ENCODE measurements at places on chromosomes 13 and 19.

- no peak for DNase-seq
Observed at GRCh38 chr19:35300339-35300649, 8.3 kb downstream of the MAG start.

GRCh38 chr13:25300861-25301346 lies 521 bp upstream of the NUP58 start:
- no peak for DNase-seq

DNA sequence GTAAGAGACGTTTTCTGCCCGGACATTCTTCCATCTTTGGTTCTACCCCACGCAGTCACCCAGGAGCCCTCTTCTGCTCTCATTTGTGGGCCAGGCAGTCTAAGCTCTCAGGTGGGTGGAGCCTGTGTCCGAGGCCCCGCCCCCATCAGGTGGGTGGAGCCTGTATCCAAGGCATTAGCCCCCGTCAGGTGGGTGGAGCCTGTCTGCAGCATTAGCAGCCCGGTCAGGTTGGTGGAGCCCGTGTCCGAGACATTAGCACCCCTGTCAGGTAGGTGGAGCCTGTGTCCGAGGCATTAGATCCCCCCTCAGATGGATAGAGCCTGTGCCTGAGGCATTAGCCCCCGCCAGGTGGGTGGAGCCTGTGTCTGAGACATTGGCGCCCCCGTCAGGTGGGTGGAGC lies 45.5 kb upstream of the C13orf46 start:
- DNase-seq, result no peak

DNA sequence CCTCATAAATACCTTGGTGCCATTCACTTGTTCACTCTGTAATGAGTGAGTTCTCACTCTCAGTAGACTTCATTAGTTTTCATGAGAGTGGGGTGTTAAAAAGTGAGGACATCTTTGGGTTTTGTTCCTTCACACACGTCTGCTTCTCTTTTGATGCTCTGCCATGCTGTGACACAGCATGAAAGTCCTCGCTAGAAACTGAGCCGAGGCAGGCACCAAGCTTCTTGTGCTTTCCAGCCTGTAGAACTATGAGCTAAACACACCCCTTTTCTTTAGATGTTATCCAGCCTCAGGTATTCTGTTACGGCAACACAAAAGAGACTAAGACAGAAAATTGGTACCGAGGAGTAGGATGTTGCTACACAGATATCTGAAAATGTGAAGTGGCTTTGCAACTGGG lies 43.7 kb downstream of the ALOX5AP start:
- DNase-seq, result no peak

GRCh38 chr19:7500811-7501450 lies 12.1 kb upstream of the PEX11G start:
- DNase-seq, result no peak

DNA sequence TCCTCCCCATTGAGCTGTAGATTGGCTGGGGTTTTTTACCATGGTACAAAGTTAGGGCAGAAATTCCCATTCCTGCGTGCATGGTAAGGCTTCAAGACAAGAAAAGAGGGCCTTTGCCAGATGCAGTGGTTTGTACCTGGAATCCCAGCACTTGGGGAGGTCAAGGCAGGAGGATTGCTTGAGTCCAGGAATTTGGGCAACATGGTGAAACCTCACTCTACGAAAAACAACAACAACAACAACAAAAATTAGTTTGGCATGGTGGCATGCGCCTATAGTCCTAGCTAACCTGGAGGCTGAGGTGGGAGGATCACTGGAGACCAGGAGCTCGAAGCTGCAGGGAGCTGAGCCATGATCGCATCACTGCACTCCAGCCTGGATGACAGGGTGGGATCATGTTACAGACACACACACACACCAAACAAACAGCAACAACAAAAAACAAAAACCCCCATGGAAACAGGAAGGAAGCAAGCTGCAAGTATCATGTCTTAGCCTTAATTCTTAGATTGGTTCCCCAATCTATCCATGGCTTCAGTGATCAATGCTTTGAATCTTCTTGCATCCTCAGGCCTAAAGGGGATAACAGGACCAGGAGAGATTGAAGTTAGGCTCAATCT lies 5.5 kb upstream of the WTIP start:
- no peak for DNase-seq

DNA sequence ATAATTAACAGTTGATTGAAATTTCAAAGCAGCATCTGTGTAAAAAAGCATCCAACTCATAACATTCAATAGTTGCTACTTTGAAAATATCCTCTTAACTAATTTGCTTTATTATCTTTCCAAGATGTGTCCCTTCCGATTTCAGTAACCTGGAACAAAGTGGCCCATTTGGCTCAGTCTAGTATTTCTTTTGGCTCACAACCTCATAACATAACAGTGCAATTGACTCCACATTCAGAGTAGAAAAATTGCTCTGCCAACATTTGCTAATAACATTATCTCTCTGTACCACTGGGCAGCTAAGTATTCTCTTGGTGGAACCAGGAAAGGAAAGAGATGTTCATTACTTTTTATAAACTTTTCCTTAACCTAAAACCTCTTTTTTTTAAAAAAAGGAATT lies 571.1 kb upstream of the ARGLU1 start:
- no peak for DNase-seq

GRCh38 chr13:37701306-37701705 lies 102.7 kb upstream of the POSTN start:
- DNase-seq, result no peak

DNA sequence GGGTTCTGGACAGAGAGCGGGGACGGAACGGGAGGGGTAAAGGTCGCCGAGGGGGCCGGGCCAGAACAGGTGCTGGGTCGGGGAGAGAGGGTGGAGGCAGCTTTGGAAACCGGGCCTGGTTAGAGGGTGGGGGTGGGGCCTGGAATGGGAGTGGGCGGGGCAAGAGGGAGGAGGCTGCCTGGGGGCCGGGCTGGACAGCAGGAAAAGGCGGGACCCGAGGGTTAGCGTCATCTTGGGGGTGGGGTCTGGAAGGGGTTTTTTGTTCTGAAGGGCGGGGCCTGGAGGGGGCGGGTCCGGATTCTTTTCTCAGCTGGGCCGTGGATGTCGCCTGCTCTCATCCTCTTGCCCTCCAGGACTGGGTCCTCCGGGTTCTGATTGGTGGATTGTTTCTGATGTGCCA lies 4.3 kb upstream of the ZNF813 start:
- no peak for DNase-seq

DNA sequence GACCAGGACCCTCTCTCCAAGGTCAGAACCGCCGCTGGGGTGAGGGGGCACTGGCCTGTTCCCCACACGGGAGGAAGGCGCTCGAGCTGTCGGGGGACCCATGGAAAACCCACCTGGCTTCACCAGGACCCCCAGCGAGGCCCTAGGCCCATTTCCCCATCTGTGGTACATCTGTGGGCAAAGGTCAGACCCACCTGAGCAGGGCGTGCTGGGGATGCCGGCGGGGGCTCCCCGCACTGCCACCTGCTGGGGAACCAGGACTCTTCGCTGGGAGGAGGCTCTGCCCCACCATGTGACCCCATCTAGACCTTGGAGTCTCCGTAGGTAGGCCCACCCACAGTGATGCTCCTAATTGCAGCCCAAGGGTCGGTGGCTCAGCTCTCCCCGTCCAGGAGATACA lies 511 bp downstream of the WDR88 start:
- no peak for DNase-seq

DNA sequence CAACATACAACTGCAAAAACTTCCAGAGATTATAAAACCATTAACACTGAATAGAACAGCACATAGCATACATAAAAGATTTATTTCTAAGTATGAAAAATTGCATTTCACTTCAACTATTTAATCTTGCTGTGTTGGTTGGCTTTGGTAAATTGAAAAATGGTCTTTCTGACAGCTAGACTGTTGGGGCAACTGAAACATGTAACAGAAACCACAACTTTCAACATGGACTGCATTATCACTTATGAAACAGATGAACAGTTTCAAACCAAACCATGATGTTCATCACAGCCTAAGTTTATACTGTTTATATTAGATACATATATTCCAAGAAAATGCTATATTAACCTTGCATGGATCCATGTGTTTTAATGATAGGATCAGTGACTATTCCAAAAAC lies 324.1 kb upstream of the PCDH9 start:
- DNase-seq, result no peak

Measured in activated CD4-positive, CD25-positive, alpha-beta regulatory T cell treated with anti-CD3 and anti-CD28 coated beads, Interleukin-2, amount 50 U/mL, for 16 hours (primary cell).